ENCODE measurements at places on chromosomes 7 and 10. TPM values are rescaled to one million over a fixed set of nuclear protein-coding genes. Genes with fewer than 3 reads are reported as not detected.

DNA sequence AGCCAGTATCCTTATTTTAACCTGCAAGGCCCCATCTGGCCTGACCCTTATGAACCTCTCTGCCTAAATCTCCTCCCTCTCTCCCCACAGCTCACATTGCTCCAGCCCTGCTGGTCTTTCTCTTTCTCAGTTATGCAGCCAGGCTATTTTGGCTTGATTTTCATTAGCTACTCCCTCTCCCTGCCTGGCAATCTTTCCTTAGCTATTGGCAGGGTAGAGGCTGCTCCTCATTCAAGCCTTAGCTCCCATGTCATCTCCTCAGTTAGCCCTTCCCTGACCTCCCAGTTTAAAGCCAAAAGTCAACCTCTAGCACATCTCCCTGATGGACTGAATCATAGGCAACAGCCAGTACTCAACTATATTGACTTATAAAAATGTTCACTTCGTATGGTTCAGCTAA, 214.4 kb upstream of the CELF2 start:
- no peak for DNase-seq
- peaks cover 6% of the 10 kb centered on the region for H3K4me1 ChIP-seq
- H3K27ac ChIP-seq: no peak overlapping the region
- no peaks in the 10 kb centered on the region for H3K27me3 ChIP-seq
- no peaks in the 10 kb centered on the region for H3K36me3 ChIP-seq

GRCh38 chr7:141122736-141123135, 48.9 kb downstream of the TMEM178B start:
- no peak for DNase-seq
- no peak overlapping the region for H3K4me3 ChIP-seq
- no peaks in the 10 kb centered on the region for H3K36me3 ChIP-seq
- H3K27ac ChIP-seq: no peak overlapping the region

DNA sequence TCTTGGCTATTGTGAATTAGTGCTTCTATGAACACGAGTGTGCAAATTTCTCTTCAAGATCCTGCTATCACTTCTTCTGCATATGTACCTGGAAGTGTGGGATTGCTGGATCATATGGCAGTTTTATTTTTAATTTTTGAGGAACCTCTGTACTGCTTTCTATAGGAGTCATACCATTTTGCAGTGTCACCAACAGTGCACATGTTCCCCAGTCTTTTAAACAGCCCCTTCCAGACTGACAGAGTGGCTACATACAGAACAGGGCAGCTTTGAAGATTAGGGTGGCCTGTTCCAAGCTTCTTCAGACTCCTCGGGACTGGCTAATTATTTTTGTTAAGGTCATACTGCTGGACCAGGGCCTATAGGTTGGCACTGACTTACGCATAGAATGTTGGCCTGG, 82.9 kb downstream of the AUTS2 start:
- peaks cover 27% of the 10 kb centered on the region for H3K4me1 ChIP-seq
- no peak for DNase-seq
- no peaks in the 10 kb centered on the region for H3K27me3 ChIP-seq
- no peak overlapping the region for H3K4me3 ChIP-seq
- H3K36me3 ChIP-seq: no peaks in the 10 kb centered on the region

DNA sequence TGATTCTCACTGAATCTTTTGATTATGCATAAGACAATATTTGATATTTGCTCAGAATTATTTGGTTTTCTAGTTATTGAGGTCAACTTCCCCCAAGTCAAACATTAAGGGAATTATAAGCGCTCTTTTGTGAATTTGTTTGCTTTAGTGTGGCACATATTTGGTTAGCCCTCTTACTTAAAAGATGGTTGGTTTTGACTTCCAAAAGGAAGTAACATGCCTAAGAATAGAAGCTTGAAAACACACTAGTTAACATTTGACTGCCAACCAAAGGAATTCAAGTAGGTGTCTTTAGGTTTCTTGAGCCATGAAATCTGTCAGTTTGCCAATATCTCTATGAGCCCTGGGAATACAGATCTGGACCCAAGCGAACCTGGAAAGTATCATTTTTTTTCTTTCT, 24.9 kb downstream of the STEAP4 start:
- H3K27ac ChIP-seq: no peak overlapping the region
- H3K4me1 ChIP-seq: peaks cover 4% of the 10 kb centered on the region
- no peak overlapping the region for H3K4me3 ChIP-seq
- H3K27me3 ChIP-seq: no peaks in the 10 kb centered on the region

OR2A5 gene
- not detected for total RNA-seq

- no peak overlapping the region for H3K4me3 ChIP-seq
- peak overlapping the region; percentile 19 for H3K27ac ChIP-seq
- H3K4me1 ChIP-seq: peaks cover 11% of the 10 kb centered on the region
- H3K36me3 ChIP-seq: peaks cover 3% of the 10 kb centered on the region
- no peak for DNase-seq
- H3K27me3 ChIP-seq: no peaks in the 10 kb centered on the region
These were observed 43.2 kb upstream of the FAM133B start for GRCh38 chr7:92633211-92633906.

GRCh38 chr10:75818552-75818951, 387.1 kb downstream of the LRMDA start:
- DNase-seq: no peak
- no peaks in the 10 kb centered on the region for H3K4me1 ChIP-seq

- H3K27me3 ChIP-seq: no peaks in the 10 kb centered on the region
- DNase-seq: peak; percentile 30
- H3K27ac ChIP-seq: no peak overlapping the region
- no peaks in the 10 kb centered on the region for H3K36me3 ChIP-seq
- no peak overlapping the region for H3K4me3 ChIP-seq
These were observed 7.0 kb downstream of the ATP6V0E2 start for GRCh38 chr7:149880638-149881311.

GRCh38 chr10:127423218-127423915, 125.7 kb upstream of the NPS start:
- no peak overlapping the region for H3K27ac ChIP-seq
- peaks cover 3% of the 10 kb centered on the region for H3K4me1 ChIP-seq
- H3K27me3 ChIP-seq: no peaks in the 10 kb centered on the region
- peaks cover 19% of the 10 kb centered on the region for H3K36me3 ChIP-seq

DNA sequence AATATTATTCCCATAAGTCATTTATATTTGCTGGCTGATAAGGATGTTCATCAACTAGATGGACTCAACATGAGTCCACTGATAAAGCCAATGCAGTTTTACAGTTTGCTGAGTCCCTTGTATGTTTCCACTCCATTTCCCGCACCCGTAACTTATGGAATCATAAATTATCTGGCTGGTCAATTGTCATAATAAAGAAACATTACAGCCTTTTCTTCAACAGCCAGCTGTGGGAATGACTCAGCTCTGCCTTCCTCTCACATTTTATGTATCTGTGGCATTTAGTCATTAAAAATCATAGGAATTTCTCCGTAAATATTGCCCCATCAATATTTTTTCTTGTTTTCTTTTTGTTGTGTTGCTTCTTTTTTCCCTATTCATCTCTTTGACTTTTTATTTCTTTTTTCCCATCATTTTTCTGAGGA, 22.3 kb upstream of the TMEM26 start:
- H3K27me3 ChIP-seq: no peaks in the 10 kb centered on the region
- no peaks in the 10 kb centered on the region for H3K4me1 ChIP-seq
- H3K36me3 ChIP-seq: no peaks in the 10 kb centered on the region
- no peak overlapping the region for H3K27ac ChIP-seq

- no peaks in the 10 kb centered on the region for H3K36me3 ChIP-seq
- H3K27me3 ChIP-seq: no peaks in the 10 kb centered on the region
- no peak overlapping the region for H3K4me3 ChIP-seq
- peaks cover 4% of the 10 kb centered on the region for H3K4me1 ChIP-seq
- no peak for DNase-seq
These were observed 71.9 kb downstream of the FAM13C start for GRCh38 chr10:59290448-59290847.

DNA sequence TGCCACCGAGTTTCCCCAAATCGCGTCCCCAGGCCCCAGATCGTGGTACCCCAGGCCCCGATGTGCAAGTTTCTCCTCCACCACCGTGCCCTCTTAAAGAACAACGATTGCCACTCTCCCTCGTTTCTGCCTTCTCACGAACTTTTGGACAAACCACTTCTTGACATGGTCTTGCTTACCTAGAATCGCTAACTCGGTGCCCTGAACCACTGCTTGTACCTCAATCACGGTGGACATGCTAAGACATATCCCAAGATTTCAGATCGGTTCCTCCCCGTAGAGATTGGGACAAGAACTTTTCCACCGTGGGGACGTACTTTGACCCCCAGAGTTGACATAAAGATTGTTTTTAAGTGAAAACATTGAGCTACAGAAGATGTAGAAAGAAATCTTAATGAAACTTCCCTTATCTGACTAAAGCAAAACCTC, 477 bp upstream of the ZC3HAV1 start:
- no peak overlapping the region for H3K27ac ChIP-seq
- peaks cover 5% of the 10 kb centered on the region for H3K36me3 ChIP-seq
- peaks cover 15% of the 10 kb centered on the region for H3K27me3 ChIP-seq
- H3K4me3 ChIP-seq: peak overlapping the region; percentile 100

- no peaks in the 10 kb centered on the region for H3K4me1 ChIP-seq
- H3K36me3 ChIP-seq: peaks cover 4% of the 10 kb centered on the region
- no peak overlapping the region for H3K4me3 ChIP-seq
These were observed 57.0 kb downstream of the BRAF start for GRCh38 chr7:140867467-140868462.

ZPBP gene
- total RNA-seq: not detected

DNA sequence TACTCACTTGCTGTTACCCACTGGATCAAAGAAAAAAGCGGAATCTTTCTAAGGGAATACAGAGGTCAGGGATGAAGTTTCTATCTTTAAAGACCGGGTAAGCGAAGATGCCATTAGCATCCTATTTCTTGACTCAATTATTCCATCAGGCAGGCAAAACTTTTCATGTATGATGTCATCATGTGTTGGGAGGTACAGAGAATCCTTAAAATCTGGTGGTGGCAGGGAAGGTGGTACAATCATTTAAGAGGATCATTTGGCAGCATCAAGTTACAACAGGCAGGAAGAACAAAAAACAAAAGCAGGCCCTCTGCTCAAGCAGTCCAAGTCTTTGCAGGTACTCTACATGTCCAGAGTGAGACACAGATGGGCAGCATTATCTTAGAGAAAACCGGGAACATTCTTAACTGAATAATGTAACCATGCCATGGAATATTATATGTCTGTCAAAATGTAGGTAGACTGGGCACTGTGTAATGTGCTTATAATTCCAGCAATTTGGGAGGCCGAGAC, 3.8 kb downstream of the URGCP start:
- DNase-seq: no peak
- no peak overlapping the region for H3K27ac ChIP-seq
- H3K4me1 ChIP-seq: no peaks in the 10 kb centered on the region
- H3K36me3 ChIP-seq: no peaks in the 10 kb centered on the region
- no peak overlapping the region for H3K4me3 ChIP-seq

CREB5 gene
- total RNA-seq: 1.8 TPM

GRCh38 chr10:70662362-70663220, 9.7 kb upstream of the ADAMTS14 start:
- no peak overlapping the region for H3K27ac ChIP-seq
- DNase-seq: no peak
- no peaks in the 10 kb centered on the region for H3K36me3 ChIP-seq
- no peaks in the 10 kb centered on the region for H3K27me3 ChIP-seq
- no peak overlapping the region for H3K4me3 ChIP-seq

GRCh38 chr10:103038570-103038969, 120.5 kb downstream of the CNNM2 start:
- no peak overlapping the region for H3K27ac ChIP-seq
- H3K4me3 ChIP-seq: no peak overlapping the region
- no peaks in the 10 kb centered on the region for H3K36me3 ChIP-seq
- H3K27me3 ChIP-seq: no peaks in the 10 kb centered on the region
- no peaks in the 10 kb centered on the region for H3K4me1 ChIP-seq

DNA sequence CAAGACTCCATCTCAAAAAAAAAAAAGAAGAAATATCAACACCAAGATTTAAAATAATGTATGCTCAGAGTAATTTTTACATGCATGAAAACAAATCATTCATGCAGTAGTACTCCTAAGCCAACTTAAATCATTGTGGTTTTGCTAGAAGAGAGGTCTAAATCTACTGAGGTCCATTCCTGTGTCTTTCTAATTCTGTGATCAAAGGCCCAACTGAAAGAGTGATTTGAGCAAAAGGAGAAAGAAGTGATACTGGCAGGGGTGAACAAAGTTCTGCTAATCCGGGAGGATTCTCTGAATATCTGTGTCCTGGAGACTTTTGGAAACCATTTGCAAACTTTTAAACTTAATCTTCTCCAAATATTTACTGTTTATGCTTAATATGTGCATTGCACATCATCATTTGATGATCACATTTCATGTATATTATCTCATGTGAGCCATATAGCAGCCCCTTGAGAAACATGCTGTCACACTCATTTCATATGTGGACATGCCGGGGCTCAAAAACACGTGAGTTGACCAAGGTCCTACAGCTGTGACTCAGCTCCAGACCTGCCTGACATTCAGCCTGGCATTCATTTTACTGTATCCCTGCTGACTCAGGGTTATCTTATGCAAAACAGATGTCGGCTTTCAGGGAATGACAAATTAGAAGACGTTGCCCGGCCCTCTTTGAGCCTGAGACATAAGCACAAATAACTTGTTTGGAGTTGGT, 76.4 kb downstream of the FAM107B start:
- DNase-seq: no peak
- no peaks in the 10 kb centered on the region for H3K27me3 ChIP-seq
- no peak overlapping the region for H3K4me3 ChIP-seq

DNA sequence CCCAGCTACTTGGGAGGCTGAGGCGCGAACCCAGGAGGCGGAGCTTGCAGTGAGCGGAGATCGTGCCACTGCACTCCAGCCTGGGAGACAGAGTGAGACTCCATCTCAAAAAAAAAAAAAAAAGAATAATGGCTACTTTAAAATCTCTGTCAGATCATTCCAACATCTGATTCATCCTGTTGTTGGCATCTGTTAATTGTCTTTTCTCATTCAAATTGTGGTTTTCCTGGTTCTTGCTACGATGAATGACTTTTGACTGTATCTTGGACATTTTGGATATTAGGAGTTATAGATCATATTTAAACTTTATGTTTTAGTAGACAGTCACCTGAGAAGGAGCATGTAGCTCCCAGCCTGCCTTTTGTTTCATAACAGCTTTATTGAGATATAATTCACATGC, 8.5 kb downstream of the TPST1 start:
- no peaks in the 10 kb centered on the region for H3K27me3 ChIP-seq
- H3K4me1 ChIP-seq: no peaks in the 10 kb centered on the region
- peaks cover 8% of the 10 kb centered on the region for H3K36me3 ChIP-seq
- DNase-seq: no peak
- no peak overlapping the region for H3K4me3 ChIP-seq
- H3K27ac ChIP-seq: no peak overlapping the region

- no peaks in the 10 kb centered on the region for H3K27me3 ChIP-seq
- DNase-seq: no peak
- no peak overlapping the region for H3K4me3 ChIP-seq
- no peaks in the 10 kb centered on the region for H3K36me3 ChIP-seq
These were observed 165.5 kb downstream of the SNX13 start for GRCh38 chr7:17774716-17775288.

All from endodermal cell (in vitro differentiated cells).